ENCODE measurements at places on chromosomes 13 and 19.

- no peak for DNase-seq
Measured at GRCh38 chr13:113823771-113824170, 40.1 kb downstream of the GAS6 start.

- DNase-seq, result no peak
Measured at GRCh38 chr19:52963247-52963618, 552 bp upstream of the ZNF816 start.

- DNase-seq, result peak; percentile 55
Measured at GRCh38 chr19:12676384-12676792, 5.3 kb downstream of the DHPS start.

DNA sequence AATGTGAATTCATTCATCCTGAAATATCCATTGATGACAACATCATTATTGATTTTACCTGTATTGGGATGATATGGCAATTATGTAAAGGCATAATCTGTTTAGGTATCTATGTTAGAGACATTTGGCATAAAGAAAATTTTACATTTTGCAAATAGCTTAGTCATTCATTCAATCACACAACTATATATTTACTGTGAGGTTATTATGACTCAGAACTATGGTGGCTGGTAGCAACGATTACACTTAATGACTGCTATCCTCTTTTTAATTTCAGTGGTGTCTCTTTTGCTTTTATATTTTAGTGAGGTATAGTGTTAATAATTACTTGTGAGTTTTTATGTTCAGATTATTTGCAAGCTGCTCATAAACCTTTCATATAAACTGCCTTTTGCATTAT, 955.9 kb downstream of the SLITRK6 start:
- DNase-seq, result no peak

- DNase-seq, result no peak
Measured at GRCh38 chr13:72113076-72113475, 246.1 kb upstream of the DACH1 start.

- DNase-seq, result no peak
Measured at GRCh38 chr13:71240911-71241310, 626.1 kb downstream of the DACH1 start.

- no peak for DNase-seq
Measured at GRCh38 chr19:50314724-50315708, 14.2 kb downstream of the KCNC3 start.

- DNase-seq, result no peak
Measured at GRCh38 chr13:28268800-28269223, 130.5 kb downstream of the PAN3 start.

DNA sequence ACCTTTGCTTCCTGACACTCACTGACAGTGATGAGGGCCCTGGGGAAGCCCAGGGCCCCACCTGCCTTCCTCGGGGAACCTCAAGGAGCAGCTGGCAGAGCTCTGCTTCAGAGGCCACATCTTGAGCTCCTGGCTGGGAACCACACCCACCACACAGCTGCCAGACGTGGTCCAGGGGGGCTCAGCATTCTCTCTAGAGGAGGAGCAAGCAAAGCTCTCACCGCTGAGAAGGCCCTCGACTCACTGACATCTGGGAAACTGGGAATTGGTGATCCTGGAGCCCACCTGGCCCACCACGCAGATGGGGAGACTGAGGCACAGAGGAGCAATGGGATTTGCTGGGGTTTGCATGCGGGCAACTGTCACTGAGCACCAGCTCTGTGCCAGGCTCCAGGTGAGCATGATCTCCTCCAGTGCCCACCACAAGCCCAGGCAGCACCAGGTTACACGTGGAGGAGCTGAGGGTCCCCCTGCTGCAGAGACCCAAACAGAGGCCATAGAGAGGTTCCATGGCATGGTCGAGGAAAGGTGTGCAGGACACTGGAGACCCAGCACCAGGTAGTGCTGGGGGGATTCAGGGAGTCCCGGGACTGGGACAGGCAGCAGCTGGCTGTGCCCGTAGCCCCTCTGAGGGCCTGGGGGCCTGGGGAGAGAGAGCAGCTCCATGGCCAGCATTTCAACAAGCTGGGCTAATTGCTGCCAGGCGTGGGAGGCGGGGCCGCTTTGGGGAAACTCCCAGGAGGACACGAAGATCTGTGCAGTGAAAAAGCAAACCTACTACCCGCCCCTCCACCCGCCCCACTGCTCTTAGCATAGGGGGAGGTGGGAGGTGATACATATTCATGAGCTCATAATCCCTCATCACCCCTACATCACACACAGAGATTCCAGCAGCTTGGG, 33.4 kb downstream of the PEPD start:
- no peak for DNase-seq

DNA sequence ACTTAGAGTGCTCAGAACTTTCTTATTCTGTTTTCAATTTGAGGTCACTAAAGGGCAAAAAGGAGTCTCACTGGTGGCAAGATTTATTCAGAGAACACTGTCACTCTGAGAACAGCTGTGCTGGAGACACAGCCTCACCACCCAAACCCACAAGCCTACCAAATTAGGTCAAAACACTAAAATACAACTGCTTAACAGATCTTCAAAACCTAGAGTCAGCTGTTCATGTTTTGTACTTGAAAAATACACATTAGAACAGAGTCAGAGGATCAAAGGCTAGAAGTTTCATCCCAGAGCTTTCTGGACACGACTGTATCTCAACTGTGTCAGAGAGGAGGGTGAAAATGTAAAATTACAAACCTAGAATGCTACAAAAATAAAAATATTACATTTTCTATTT, 89.3 kb downstream of the MIPEP start:
- no peak for DNase-seq

DNA sequence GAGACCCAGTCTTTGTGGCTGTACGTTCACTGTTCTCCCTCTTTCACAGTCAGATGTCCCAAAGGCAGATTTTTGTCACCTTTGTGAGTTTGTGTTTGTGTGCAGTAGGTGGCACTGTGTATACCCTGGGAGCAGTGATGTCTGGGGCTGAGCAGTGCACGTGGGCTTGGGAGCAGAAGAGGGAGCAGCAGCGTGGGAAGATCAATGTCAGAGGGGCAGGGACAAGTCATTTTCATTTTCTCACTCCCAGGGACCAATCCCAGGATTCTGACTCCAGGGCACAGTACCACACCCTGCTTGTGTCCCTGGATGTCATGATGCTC, 2.0 kb upstream of the PSG6 start:
- DNase-seq, result no peak

DNA sequence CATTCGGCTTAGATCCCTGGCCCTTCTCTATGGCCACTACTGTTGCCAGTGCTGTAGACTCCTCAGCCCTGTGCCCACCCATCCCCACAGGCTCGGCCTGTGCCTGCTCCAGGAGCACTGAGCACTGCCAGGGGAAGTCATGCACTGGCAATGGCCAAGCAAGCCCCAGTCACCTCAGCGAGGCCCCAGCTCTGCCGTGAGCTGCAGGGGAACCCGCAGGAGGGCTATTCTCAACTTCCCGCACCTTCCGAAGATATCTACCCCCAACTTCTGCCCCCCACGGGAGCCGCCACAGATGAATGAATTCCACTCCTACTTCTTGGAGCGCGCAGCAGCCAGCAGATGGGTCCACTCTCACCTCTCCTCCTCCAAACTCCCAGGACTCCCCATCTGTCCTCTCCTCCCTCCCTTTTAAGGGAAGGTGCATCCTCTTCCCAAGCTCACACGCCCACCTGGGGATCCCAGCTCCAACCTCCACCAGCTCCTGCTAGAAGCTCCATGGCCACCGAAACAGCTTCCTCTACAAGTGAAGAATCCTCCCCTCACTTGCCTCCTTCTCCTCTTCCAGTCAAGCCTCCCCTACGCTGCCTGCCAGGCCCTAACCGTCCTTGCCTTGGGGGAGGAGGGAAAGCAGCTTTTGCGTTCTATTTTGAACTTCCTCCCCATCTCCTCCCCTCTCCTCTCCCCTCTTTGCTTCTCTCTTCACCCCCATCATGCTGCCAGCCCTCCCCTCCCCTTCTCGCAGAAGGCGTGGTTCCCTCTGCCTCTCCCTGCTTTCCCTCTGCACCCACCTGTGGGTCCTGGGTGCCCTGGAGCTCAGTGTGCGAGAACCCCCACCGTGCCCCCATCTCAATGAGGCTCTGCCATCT, 52.2 kb downstream of the PEPD start:
- DNase-seq, result no peak

DNA sequence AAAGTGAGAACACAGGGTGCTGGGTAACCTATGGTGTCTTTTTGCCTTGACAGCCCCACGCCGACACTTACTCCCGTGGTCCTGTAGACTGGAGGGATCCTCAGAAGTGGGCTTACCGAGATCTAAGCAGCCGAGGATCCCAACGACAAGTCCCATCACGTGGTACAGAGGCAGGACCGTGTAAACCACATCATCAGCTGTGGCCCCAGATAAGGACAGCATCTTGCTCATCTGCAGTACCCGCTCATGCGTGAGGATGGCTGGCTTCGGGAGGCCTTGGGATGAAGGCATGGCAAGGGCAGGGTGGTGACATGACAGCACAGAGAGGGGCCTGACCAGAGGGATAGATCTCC, 2.1 kb downstream of the SLC27A5 start:
- no peak for DNase-seq

GRCh38 chr13:34152409-34152808, 334.5 kb downstream of the RFC3 start:
- DNase-seq, result no peak

GRCh38 chr13:22276616-22277015, 605.7 kb downstream of the FGF9 start:
- no peak for DNase-seq

GRCh38 chr13:78594456-78594975, 8.8 kb downstream of the POU4F1 start:
- no peak for DNase-seq

DNA sequence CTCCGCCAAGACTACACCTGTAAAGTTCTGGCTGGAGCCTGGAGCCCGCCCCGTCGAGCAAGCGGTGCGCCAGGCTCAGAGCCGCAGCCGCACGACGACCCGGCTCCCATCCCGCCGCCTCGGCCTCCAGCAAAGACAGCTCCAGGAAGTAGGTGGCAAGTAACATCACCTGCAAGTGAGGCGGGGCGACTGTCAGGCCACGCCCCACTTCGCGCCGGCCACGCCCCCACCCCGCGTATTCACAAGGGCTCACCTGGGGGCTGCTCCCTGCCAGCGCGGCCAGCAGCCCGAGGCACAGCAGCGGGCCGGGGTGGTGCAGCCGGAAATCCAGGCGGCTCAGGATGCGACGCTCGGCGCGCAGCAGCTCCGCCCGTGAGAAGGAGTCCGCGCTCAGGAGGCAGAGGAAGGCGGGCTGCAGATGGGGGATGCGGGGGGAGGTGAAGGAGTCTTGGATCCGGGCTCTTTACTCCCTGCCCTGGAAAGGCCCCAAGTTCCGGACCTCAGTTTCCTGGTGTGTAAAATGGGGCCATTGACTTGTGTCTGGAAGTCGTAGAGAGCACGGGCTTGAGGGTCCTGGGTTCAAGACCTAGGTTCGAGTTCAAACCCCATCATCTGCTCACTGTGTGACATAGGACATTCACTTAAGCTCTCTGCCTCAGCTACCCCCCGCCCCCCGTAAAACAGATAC, 3.2 kb downstream of the CCNP start:
- DNase-seq, result no peak

DNA sequence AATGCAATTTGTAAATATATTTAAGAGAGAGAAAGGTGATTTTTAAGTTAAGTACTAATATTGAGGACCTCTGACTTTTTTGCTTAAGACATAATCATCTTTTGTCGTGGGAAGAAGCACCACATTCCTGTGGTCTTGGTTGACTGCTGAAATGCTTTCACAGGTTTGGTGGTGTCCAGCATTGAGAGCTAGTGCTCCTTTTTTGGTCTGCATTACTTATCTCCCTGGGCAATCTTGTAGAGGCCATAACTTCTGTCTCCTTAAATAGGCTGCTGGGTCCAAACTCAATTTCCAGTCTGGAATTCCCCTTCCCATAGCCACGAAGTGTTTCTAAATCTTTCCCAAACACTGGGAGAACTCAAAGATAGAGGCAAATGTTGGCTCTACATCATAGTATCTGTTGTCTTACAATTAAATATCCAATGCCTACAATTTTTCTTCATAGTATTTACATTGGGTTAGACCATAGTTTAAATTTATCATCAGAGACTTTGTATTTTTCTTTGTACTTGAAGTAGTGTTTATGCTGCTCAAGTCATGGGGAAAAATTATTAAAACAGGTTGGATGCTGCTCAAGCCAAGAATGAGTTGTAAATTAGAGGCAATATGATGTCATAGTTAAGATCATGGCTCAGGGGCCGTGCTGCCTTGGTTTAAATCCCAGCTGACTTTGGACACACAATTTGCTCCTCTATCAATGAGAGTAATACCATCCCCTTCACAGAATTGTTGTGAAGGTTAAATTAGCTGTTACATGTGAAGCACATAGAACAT, 105.6 kb downstream of the POSTN start:
- DNase-seq, result no peak

- no peak for DNase-seq
Measured at GRCh38 chr19:7138402-7138801, 68.9 kb downstream of the ZNF557 start.

DNA sequence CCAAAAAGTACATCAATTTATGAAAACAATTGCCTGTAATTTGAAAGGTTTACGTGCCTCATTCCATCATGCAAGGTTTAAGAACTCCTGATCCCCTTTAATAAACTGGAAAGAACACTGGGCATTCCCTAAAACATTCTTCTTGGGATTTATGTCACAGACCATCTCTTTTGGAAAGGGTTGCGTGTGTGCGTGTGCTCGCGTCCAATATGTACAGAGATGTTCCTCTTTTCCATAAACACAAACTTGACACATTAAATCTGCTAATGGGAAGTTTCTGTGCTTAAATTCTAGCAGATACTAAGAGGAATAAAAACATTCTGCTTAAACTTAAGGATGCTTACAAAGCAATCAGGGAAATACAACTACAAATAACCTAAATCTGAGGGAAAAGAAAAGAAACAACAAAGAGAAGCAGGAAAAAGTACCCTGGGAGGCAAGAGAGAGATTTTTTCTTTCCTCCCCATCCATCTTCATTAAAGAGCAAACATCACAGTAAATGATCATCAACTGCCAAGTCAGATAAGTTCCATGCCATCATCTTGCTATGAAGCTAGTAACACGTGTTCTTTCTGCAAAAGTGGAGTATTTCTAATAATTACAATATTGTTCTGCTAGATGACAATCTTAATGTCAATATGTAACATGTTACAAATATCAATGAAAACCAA, 83.7 kb downstream of the STK24 start:
- DNase-seq, result no peak

GRCh38 chr19:12544401-12544876, 6.8 kb downstream of the ZNF564 start:
- DNase-seq, result no peak

DNA sequence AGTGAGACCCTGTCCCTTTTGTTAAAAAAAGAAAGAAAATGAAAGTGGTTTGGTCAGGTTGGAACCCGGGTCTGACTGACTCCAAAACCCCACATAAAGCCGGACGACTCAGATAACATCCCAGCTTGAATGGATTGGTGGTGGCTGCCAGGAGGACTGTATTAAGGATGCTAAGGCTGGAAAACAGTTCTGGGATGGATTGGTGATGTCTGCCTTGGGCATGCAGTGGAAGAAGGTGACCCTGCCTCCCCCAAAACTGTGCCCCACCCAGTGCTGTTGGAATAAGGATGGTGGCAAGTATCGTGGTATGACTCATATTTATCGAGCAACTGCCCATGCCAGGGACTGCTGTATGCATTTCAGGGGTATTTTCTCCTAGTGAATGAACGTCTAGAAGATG, 18.5 kb upstream of the COLGALT1 start:
- DNase-seq, result no peak

GRCh38 chr19:17726136-17726741, 7.0 kb downstream of the MAP1S start:
- DNase-seq, result no peak
